Mesothelial cell of epicardium (in vitro differentiated cells): ENCODE measurements at places on chromosomes 11 and 22.

GRCh38 chr22:37223965-37224551 is 11.8 kb upstream of the SSTR3 start:
- H3K27me3 ChIP-seq: peaks cover 18% of the 10 kb centered on the region
- H3K36me3 ChIP-seq: no peaks in the 10 kb centered on the region
- no peak overlapping the region for H3K4me3 ChIP-seq

DNA sequence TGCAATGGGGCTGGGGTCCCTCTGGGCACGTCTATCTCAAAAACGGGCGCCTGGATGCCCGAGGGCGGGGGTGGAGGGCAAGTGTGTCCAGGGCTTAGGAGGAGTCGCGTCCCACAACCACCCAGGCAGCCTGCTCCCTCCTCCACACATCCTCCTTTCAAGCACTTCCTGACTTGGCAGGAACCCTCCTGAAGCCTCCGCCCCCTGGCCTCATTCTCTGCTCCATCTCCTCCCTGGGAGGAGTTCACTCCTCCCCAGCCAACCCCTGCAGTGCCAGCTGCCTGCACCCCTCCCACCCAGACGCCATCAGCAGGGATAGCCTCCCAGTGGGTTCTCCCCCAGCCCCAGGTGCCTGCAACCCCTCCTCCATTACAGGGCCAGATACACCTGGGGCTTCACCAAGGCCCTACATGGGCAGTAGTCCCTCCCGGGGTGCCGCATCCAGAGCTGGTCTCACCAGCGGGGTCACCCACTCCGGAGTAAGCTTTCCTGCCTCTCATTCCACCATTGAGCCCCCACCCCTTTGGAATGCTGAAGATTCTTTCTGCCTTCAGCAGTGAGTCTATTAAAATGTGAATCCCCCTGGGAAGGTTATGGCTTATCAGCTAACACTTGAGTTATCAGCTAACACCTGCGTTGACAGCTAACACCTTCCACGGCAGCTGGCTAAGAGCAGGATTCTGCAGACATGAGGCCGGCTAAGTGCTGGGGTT is 24.4 kb downstream of the RTN4R start:
- peak overlapping the region; percentile 28 for H3K4me3 ChIP-seq
- peak overlapping the region; percentile 59 for H3K27ac ChIP-seq
- H3K27me3 ChIP-seq: no peaks in the 10 kb centered on the region
- H3K4me1 ChIP-seq: peaks cover 51% of the 10 kb centered on the region
- peak; percentile 63 for DNase-seq

DNA sequence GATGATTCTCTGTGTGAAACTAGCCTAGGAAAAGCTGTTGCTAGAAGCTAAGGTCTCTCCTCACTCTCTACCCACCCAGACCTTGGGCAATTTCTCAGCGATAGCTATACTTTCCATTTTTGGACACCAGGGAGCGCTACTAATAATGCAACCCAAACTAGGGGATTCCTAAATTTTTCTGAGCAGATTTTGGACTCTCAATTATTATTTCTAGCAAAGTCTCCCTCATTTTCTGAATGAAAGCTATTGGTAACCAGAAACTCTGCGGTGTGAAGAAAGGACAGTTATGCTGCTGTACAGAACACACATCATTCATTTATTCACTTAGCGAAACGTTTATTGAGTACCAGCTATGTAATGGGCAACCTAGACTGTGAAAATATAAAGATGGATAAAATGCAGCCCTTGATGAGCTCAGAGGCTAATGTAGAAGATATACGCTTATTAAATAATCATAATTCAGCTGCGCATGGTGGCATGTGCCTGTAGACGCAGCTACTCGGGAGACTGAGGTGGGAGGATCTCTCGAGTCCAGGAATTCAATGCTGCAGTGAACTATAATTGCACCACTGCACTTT is 6.1 kb upstream of the STIM1 start:
- no peak for DNase-seq
- H3K4me3 ChIP-seq: no peak overlapping the region

- peaks cover 14% of the 10 kb centered on the region for H3K27me3 ChIP-seq
- no peaks in the 10 kb centered on the region for H3K36me3 ChIP-seq
- no peak overlapping the region for H3K27ac ChIP-seq
- DNase-seq: no peak
These were observed 11.7 kb downstream of the RASD2 start for GRCh38 chr22:35552196-35552842.

DNA sequence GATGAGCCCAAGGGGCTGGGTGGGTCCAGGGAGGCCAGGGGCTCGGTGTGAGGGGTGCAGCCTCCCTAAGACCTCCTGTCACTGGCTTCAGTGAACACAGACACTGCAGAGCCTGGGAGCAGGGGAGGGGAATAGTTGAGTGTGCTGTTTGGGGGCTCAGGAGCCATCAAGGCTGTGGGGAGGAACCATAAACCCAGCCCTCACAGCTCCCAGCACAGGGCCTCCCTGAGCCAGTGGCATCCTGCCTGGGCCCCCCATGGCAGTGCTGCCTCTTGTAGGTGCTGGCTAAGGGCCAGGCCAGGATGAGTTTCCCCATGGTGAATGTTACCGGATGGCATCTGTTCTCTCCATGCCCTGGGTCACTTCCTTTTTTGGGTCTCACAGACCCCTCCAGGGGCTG is 25.5 kb downstream of the KCNJ5 start:
- peaks cover 14% of the 10 kb centered on the region for H3K27me3 ChIP-seq
- H3K27ac ChIP-seq: no peak overlapping the region
- no peaks in the 10 kb centered on the region for H3K36me3 ChIP-seq
- H3K4me3 ChIP-seq: no peak overlapping the region

- peak overlapping the region; percentile 94 for H3K27ac ChIP-seq
- no peaks in the 10 kb centered on the region for H3K27me3 ChIP-seq
- peaks cover 58% of the 10 kb centered on the region for H3K4me1 ChIP-seq
- no peaks in the 10 kb centered on the region for H3K36me3 ChIP-seq
These were observed 133.5 kb downstream of the RBFOX2 start for GRCh38 chr22:35894937-35895708.

DNA sequence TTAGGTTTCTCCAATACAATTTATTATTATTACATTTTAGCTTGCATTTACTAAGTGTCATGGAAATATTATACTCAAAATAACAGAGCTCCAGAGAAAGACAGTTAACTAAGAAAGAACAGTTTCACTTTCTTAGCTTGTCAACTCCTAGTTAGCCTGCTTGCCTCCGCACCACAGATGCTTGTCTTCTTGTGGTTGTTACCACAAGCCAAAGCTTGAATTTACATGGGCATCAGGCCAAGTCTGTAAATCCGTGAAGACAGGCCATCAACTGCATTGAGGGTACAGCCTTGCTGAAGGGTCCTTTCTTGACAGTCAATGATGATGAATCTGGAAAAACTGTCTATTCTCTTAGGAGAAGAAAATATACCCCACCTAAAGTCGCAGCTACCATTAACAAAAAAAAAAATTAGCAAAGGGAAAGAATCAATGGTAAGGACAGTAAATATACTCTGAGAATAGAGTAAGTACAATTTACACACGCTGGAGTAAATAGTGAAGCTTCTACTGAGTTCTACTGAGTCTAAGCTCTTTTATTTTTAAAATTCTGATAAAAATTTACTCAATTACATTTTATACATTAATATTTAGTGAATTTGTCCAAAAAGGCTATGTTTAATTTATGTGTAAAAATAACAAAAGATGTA is 15.6 kb upstream of the DENND5A start:
- DNase-seq: no peak
- H3K4me3 ChIP-seq: no peak overlapping the region
- peak overlapping the region; percentile 25 for H3K27ac ChIP-seq

DNA sequence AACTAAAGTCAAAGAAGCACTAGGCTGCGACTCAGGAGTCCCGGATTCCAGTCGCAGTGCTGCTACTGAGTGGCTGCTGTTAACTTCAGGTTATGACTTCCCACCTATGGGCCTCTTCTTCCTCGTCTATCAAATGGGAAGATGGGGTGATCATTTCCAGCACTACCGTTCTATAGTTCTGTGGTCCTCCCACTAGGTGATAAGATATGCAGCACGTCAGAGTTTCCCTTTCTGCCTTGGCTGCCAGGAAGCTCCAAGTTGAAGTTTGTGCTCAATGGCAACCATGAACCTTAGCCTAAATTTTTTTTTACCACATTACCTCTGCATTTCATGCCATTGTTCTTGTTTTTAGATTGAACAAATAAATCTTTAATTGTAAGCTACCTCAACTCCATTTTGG is 38.7 kb downstream of the ALX4 start:
- no peak for DNase-seq
- H3K27ac ChIP-seq: no peak overlapping the region
- peaks cover 32% of the 10 kb centered on the region for H3K4me1 ChIP-seq
- no peaks in the 10 kb centered on the region for H3K36me3 ChIP-seq

DNA sequence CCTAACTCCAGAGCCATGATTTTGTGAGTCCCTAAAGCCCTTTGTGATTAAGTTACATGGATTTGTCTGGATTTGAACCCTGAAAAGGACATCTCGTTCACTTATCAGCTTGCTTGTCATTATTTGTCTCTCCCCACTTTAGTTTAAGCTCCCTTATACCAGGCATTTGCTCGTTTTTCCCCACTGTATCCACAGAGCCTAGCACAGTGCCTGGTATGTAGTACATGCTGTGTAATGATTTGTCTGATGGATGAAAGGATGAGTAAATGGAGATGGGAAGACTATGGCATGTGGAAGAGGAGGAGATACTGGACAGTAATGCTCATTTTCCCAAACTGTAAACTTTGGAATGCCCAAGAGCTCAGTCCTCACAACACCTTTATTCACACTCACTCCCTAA is 9.2 kb upstream of the MCHR1 start:
- H3K27me3 ChIP-seq: no peaks in the 10 kb centered on the region
- DNase-seq: no peak
- H3K27ac ChIP-seq: no peak overlapping the region
- no peak overlapping the region for H3K4me3 ChIP-seq

- no peak overlapping the region for H3K27ac ChIP-seq
- H3K27me3 ChIP-seq: no peaks in the 10 kb centered on the region
- peaks cover 18% of the 10 kb centered on the region for H3K36me3 ChIP-seq
- no peak overlapping the region for H3K4me3 ChIP-seq
These were observed 19.6 kb downstream of the USP28 start for GRCh38 chr11:113855803-113856202.

GRCh38 chr22:23579870-23580575 is at the start of gene IGLL1:
Gene IGLL1, minus strand, starts transcription at chr22:23580290. Its CDS starts 100 bp downstream, at chr22:23580190.
- H3K27me3 ChIP-seq: peaks cover 2% of the 10 kb centered on the region
- no peak within 1 kb of the TSS for H3K4me3 ChIP-seq
- no peaks in the 10 kb centered on the region for H3K36me3 ChIP-seq

- no peaks in the 10 kb centered on the region for H3K27me3 ChIP-seq
- H3K4me3 ChIP-seq: no peak overlapping the region
- H3K27ac ChIP-seq: peak overlapping the region; percentile 6
- DNase-seq: peak; percentile 64
These were observed 8.8 kb upstream of the PDGFB start for GRCh38 chr22:39253435-39254070.

GRCh38 chr22:35977136-35977535 is 51.5 kb downstream of the RBFOX2 start:
- peaks cover 3% of the 10 kb centered on the region for H3K36me3 ChIP-seq
- no peak overlapping the region for H3K4me3 ChIP-seq
- H3K27me3 ChIP-seq: no peaks in the 10 kb centered on the region
- H3K4me1 ChIP-seq: peaks cover 44% of the 10 kb centered on the region
- H3K27ac ChIP-seq: no peak overlapping the region

GRCh38 chr22:25765016-25765367 is 23.0 kb downstream of the MYO18B start:
- H3K27me3 ChIP-seq: peaks cover 26% of the 10 kb centered on the region
- no peak for DNase-seq
- H3K4me3 ChIP-seq: no peak overlapping the region
- no peak overlapping the region for H3K27ac ChIP-seq
- peaks cover 5% of the 10 kb centered on the region for H3K4me1 ChIP-seq

GRCh38 chr22:48439560-48440135 is 1388.0 kb downstream of the BRD1 start:
- H3K27ac ChIP-seq: no peak overlapping the region
- peaks cover 39% of the 10 kb centered on the region for H3K27me3 ChIP-seq
- H3K36me3 ChIP-seq: no peaks in the 10 kb centered on the region
- DNase-seq: no peak

DNA sequence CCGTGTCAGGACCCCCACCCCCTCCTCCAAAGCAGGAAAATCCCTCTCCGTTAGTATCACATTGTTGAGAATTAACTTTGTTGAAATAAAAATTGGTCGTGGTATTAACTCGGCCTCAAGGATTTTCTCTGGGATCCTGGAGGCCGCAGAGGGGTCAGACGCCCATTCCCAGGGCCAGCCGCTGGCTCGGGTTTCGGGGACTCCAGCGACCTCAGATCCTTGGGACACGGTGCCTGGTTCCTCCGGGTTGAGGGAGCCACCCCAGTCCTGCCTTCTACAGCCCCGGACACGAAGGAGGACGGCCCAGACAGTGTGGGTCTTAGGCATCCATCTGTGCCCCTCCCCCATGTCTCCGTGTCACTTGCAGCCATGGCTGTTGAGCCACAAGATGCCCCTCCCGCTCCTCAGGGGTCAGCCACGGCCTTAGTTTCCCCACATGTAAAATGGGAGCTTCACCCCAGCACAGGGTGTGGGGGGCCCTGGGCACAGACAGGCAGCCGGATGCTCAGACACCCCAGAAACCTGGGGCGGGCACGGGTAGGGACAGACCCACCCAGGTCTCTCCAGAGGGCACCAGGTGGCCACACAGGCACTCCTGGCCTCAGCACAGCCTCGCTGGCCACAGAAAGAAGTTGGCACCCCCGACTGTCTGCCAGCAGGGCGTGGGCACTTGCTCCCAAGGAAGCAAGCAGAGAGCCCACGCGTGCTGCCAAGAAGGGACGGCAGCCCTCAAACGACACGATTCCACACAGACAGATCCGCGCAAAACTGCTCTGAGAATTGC is 15.5 kb downstream of the GP1BB start:
- H3K4me1 ChIP-seq: peaks cover 2% of the 10 kb centered on the region
- H3K4me3 ChIP-seq: no peak overlapping the region
- peaks cover 10% of the 10 kb centered on the region for H3K27me3 ChIP-seq
- H3K36me3 ChIP-seq: no peaks in the 10 kb centered on the region
- DNase-seq: no peak

- H3K27me3 ChIP-seq: no peaks in the 10 kb centered on the region
- peaks cover 8% of the 10 kb centered on the region for H3K4me1 ChIP-seq
- no peaks in the 10 kb centered on the region for H3K36me3 ChIP-seq
- DNase-seq: no peak
- H3K27ac ChIP-seq: peak overlapping the region; percentile 68
- no peak overlapping the region for H3K4me3 ChIP-seq
These were observed 23.9 kb upstream of the MICAL2 start for GRCh38 chr11:12086271-12087074.

- no peak for DNase-seq
- peaks cover 21% of the 10 kb centered on the region for H3K27me3 ChIP-seq
- no peak overlapping the region for H3K27ac ChIP-seq
- no peaks in the 10 kb centered on the region for H3K36me3 ChIP-seq
- no peak overlapping the region for H3K4me3 ChIP-seq
These were observed 2.2 kb upstream of the PNPLA3 start for GRCh38 chr22:43921370-43921769.
